Endothelial cell (in vitro differentiated cells): ENCODE measurements at places on chromosomes 13 and 19.

DNA sequence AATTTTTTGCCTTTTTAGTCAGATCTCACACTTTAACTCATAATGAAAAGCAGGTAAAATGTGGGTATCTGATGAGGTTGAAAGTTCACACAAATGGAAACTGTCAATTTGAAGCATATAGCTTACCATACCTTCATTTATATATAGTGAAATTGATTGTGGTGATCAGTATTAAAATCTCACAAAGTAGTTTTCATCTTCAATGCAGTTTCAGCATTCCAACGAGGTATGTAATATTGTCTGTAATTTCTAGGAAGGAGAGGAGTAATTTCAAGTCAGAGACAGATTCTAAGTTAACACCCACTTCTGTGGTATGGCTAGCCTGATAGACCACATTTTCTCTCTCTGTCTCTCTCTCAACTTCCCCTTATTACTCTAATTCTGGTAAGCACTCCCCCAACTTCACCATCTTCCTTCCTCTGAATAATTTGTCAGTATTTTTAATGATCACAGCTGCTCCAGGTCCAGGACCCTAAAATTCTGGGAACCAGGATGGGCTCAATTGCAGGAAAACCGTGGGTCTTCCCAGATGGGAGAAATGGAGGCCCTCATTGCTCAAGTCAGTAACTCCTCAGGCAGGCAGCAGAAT, 455.7 kb downstream of the FGF9 start:
- DNase-seq: no peak

DNA sequence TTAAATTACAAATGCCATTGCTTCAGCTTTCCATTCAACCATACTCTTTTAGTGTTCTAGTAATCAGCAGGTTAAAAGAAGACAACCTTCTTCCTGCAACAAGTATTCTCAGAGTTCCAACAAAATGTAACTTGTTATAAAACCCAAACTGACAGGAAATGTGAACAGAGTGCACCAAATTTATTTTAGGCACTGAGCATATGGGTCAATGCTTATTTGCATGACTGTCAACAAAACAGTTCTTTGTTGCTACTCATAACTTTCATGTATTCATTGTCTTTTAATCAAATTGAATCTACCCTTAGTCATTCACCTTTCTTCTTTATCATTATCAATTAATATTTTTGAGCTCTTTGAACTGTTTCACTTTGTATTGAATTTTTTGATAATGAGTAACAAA, 554.1 kb downstream of the DACH1 start:
- no peak for DNase-seq

DNA sequence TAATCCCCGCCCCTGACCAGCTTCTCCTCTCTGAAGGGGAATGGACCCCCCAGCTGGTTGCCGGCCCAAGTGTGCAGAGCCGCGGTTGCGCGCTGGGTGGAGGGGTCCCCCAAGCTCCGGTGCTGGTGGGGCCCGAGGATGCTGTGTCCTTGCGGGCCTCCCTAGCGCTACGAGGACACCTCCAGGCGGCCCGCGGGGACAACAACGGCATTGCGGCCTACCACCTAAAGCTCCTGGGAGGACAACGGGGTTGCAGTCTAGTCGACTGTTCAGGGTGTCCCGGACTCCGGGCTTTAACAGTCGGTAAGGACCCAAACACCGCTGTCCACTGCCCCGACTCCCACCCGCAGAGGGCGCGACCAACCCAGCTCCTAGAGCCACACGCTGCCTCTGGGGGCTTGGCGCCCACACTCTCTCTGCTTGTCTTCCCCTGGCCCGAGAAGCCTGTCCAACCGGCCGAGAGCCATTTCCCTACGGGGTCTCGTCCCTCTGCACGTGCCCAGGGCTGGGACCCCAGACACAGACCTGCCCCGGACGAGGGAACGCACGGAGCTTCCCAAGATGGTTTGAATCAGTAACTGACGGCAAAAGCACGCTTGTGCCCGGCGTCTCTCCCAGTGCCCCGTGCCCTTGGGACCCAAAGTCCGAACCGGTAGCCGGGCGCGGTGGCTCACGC, 927 bp upstream of the SDHAF1 start:
- DNase-seq: no peak

GRCh38 chr19:38310279-38310670, 5.5 kb downstream of the YIF1B start:
- no peak for DNase-seq

GRCh38 chr19:3357992-3358688, 8.2 kb upstream of the NFIC start:
- DNase-seq: no peak

- DNase-seq: peak; percentile 32
Measured at GRCh38 chr19:51514866-51515481, 13.4 kb upstream of the SIGLEC12 start.
